ENCODE measurements at places on chromosomes 1 and 21.

DNA sequence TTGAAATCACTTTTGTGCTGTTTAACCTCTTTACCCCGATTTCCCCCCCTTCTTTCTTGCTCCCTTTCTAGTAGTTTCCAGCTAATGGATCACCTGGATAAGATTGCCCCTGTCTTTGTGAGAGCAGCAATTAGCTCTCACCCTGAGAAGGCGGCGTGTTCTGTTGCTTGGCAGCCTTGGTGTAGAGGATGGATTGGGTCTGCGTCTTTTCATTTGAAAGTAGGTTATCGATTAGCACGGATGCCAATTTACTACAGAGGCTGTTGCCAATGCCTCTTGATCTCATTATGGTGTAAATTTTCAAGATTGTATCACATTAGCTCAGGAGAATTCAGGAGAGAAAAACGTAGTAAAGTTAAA, 26.4 kb downstream of the KIF26B start:
- no peak for DNase-seq

DNA sequence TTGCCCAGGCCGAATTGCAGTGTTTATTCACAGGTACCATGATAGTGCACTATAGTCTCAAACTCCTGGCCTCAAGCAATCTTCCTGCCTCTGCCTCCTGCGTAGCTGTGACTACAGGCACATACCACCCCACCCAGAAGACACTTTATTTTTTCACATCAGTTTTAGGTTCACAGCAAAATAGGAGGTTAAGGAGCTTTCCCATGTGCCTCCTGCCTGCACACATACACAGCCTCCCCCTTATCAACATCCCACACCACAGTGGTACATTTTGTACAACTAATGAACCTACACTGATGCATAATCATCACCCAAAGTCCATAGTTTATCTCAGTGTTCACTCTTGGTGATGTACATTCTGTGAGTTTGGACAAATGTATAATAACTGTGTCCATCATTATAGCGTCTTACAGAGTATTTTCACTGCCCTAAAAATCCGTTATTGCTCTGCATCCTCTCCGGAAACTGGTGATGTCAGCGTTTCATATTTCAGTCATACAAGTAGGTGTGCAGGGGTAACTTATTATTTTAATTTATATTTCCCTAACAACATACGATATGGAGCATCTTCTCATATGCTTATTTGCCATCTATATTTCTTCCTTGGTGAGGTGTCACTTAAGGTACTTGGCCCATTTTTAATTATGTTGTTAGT, 23.2 kb downstream of the OR13G1 start:
- no peak for DNase-seq

GRCh38 chr1:173900992-173901391, 16.1 kb downstream of the SERPINC1 start:
- DNase-seq, result no peak

GRCh38 chr1:15353839-15354579, 55.7 kb upstream of the EFHD2 start:
- peak; percentile 14 for DNase-seq

- no peak for DNase-seq
Observed at GRCh38 chr1:13799502-13800283, 99.7 kb downstream of the PRDM2 start.

GRCh38 chr1:97108179-97108578, 386.6 kb downstream of the PTBP2 start:
- no peak for DNase-seq

DNA sequence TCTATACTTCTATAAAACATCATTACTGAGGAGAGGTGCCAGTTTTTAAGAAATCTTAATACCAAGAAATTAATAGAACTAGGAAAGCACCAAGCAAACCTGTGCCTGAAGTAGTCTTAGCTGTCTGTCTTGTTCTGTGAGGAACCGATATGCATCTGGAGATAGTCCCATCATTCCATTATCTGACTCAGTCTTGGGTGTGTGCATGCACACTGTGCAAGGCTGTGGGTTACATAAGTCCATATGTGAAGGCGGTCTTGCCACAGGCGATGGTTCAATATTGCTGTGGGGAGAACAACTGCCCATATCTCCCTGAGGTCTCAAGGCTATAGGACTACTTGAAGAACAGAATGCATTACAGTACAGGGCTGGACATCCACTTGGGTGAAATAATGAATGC, 33.8 kb downstream of the STIL start:
- no peak for DNase-seq

GRCh38 chr1:225477296-225477911, 49.6 kb upstream of the LBR start:
- no peak for DNase-seq

DNA sequence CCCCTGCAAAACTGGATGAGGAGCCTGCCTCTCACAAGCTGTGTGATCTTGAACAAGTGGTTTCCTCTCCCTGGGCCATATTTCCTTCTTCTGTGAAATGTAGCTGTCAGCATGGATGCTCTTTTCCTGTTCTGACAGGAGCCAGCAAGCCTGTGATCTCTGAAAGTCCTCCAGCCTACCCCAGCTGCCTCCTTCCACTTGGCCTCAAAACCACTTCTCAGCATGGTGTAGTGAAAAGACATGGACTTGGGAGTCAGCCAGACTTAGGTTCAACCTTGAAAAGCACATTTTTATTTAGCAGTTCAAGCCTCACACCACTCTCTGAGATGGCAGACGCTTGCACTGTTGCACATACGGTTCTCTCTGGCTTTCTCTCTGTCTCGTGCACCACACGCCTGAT, 292.9 kb upstream of the DUSP10 start:
- no peak for DNase-seq

DNA sequence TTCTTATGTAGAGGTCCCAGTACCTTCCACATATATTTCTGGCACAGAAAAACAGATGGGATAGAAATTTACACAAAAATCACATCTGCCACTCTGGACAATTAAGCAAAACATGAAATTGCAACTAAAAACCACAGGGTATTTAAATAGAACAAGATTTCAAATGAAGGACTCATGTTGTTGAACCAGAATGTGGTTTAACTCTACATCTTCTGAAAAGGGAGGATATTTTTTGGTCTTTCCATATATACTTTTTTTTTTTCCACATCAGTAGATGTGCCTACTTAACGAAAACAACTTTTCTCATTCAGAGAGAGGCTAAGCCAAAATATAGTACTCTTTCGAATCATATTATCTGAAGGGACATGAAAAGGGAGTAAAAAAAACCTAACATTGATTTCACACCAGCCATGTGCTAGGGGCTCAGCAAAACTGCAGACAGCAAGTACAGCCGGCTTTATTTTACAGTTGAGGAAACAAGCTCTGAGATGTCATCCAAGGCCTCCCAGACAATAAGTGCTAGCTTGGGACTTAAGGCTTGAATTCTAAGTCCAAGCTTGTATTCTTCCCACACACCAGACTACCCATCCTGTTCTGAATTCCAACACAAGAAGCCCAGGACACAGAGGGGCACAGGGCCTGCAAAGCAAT, 208.9 kb downstream of the PBX1 start:
- DNase-seq, result no peak

- no peak for DNase-seq
Observed at GRCh38 chr1:21289700-21290545, at the start of gene ECE1. ECE1 (minus strand) TSS chr1:21290463; CDS start chr1:21290414, 49 bp downstream.

DNA sequence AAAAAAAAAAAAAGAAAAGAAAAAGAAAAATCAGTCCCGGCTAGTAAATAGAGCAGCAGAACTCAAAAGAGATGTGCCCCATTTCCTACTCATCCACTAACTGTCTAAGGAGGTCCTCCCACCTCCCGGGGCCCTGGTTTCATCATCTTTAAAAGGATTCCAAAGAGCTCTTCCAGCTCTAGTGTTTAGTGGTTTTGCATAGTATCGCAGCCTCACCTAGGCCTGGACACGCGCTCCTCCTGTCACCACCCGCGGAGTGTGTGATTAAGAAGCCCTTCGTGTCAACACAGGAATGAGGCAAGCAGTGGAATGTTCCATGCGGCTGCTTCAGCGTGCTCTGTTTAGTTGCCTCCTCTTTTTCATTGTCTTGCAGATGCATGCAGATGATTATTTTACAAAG, 49.0 kb downstream of the LBR start:
- no peak for DNase-seq

- DNase-seq, result no peak
Observed at GRCh38 chr1:240956424-240956823, 344.5 kb upstream of the GREM2 start.

DNA sequence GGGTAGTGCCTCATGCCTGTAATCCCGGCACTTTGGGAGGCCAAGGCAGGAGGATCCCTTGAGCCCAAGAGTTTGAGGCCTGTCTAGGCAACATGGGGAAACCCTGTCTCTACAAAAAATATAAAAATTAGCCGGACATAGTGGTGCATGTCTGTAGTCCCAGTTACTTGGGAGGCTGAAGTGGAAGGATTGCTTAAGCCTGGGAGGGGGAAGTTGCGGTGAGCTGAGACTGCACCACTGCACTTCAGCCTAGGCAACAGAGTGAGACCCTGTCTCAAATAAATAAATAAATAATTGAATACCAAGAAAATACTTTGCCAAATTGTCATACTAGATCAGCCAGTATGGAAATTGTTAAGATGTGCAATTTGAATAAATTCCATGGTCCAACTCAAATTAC, 5.9 kb upstream of the RBBP5 start:
- no peak for DNase-seq

- no peak for DNase-seq
Observed at GRCh38 chr1:211493876-211494653, 2.1 kb upstream of the RD3 start.

DNA sequence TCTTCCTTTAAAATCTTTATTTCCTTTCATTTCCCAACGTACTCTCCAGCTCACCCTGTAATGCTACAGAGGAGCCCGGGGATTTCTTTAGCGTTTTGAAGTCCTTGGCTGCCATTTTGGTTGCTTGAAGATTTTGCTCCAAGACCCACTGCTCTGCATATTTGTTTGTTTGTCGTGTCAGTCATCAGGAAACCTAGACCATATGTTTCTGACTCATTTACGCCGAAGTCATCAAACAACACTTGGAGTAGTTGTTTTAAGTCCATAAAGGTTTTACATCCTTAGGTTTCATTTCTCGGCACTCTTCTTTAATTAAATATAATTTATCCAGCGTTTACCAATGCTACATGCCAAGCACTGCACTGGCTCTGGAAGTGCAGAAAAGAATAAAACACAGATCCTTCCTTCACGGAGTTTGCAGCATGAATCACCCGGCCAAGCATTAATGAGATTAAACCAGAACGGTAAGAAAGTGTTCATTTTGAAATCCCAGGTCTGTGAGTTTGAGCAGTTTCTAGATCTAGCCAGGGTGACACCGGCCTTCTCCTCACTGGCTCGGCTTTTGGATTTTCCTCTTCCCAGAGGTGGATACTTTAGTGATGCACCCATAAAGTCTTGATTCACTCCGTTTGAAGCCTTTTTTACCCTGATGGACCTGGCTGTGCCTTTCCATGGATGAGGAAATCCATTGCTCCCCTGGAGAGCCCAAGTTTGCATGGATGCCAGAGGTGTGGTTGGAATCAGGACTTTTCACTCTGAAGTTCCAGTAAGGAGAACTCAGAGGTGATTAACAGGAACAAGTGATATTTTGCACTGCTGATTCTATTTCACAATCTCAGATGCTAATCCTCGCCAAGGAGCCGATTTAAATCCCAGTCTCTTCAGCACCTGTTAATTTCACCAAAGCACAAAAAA, 109.3 kb downstream of the KAZN start:
- DNase-seq, result no peak

DNA sequence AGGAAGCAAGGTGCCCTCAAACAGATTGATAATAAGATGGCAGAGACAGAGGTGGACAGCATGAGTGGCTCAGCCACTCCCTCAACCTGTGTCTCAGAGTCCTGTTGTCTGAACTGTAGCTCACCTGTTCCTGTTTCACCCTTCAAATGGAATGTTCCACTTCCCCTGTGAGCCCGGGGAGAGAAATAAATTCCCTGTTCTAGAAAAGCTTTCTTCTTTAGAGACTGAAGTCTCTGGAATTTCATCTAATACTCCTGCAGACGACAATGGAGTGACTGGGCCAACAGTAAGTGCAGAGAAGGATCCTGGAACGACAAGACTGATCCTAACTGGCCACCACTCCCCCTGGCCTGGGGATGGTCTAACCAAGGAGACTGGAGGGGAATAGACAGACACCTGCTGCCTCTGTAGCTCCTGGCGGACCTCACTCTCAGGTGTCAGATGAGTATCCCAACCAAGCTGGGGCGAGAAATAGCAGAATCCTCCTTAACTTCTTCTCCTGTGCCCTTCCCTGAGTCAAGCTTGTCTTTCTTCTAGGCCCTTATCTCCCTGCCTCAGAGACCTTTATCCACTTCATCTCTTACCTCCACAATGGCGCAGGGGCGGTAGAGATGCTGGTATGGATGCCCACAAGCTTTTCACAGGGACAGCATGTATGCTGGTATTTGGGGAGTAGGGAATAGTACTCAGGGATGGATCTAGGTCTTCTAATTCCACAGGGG, 45.4 kb downstream of the PLEKHA6 start:
- peak; percentile 58 for DNase-seq

- no peak for DNase-seq
Observed at GRCh38 chr1:118485757-118486156, 300.7 kb upstream of the SPAG17 start.

DNA sequence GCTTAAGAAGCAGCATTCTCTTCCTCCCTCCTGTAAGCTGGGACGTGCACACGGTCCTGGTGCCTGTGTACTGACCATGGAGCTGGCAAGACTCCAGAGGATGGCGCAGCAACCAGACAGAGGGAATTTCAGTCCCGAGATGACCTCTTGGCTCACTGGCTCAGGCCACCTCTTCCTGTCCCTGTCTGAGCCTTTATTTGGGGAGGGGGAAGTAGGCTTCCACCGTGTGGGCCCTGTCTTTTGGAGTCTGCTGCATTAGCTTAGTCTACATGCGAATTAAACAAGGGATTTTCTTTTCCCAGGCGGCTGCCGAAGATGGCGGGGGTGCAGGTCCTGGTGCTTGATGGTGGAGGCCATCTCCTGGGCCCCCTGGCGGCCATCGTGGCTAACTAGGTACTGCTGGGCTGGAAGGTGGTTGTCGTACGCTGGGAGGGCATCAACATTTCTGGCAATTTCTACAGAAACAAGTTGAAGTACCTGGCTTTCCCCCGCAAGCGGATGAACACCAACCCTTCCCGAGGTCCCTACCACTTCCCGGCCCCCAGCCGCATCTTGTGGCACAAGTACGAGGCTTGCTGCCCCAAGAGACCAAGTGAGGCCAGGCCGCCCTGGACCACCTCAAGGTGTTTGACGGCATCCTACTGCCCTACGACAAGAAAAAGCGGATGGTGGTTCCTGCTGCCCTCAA, 10.2 kb downstream of the IL24 start:
- peak; percentile 1 for DNase-seq

DNA sequence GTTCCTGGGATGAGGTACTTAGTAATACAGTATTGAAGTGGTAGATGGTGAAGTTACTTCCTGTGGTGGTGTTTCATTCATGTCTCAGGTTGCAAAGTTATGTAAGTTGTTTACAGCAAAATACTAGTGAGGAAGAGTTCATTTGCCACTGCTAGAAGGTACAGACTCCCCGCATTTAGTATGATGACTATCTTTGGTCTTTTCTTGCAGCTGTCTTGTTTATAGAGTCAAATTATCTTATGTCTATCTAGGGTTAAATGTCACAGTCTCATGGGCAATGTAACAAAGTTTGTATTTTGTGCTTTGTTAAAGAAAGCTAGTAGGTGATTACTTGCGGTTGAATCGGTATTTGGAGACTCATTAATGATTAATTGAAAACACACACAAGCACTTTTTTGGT, 50.2 kb downstream of the LRRC8D start:
- no peak for DNase-seq

All from COR-L47 (cell line).